ENCODE measurements at places on chromosomes 12 and 14. TPM values are rescaled to one million over a fixed set of nuclear protein-coding genes. Genes with fewer than 3 reads are reported as not detected.

The ASCL1 gene
- 0.34 TPM for total RNA-seq

The CCDC196 gene
- total RNA-seq = not detected

The IFNG-AS1 gene
- not detected for total RNA-seq

- H3K27ac ChIP-seq = peak overlapping the region; percentile 68
- H3K36me3 ChIP-seq = no peaks in the 10 kb centered on the region
- DNase-seq = no peak
- H3K4me3 ChIP-seq = no peak overlapping the region
- H3K27me3 ChIP-seq = no peaks in the 10 kb centered on the region
Measured at GRCh38 chr14:60636879-60637478, 12.3 kb downstream of the SIX1 start.

GRCh38 chr14:106490442-106490841 is 964.1 kb downstream of the TMEM121 start:
- H3K27me3 ChIP-seq = no peaks in the 10 kb centered on the region
- no peaks in the 10 kb centered on the region for H3K4me1 ChIP-seq
- no peak overlapping the region for H3K4me3 ChIP-seq
- no peaks in the 10 kb centered on the region for H3K36me3 ChIP-seq
- no peak for DNase-seq

DNA sequence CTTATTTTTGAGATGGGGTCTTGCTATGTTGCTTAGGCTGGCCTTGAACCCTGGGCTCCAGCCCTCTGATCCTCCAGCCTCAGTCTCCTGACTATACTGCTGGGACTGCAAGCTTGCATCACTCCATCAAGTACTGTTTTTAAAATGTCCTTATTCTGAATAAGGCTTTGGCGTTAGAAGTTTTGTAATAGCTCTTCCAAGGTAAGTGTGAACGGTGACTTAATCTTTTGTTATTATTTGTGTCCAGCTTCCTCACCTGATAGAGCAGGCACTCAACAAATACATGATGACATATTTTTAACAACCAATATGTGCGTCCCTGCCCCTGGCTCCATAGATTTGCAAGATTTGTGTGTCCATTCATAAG is 1.4 kb downstream of the C1RL start:
- peak overlapping the region; percentile 77 for H3K27ac ChIP-seq
- no peak for DNase-seq
- H3K27me3 ChIP-seq = no peaks in the 10 kb centered on the region

DNA sequence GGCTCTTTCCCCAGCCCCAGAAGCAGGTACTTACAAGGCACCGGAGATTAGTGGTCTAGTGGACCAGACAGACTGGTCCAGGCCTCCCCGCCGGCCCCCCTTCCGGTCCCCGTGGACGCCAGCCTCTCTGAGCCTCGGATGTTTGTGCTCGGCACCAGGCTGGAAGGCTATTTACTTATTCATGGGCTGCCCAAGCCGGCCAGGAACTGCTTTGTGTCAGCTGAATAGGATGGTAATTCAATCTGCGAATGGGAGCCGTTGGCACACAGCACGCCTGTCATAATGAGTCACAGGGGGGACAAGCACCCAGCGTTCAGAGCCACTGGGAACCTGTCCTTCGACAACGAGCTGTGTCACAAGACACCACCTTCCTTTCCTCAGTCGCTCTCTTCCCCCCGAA is 82.3 kb downstream of the RIMBP2 start:
- no peaks in the 10 kb centered on the region for H3K36me3 ChIP-seq
- peak; percentile 77 for DNase-seq
- H3K4me3 ChIP-seq = no peak overlapping the region
- H3K27ac ChIP-seq = no peak overlapping the region
- H3K27me3 ChIP-seq = no peaks in the 10 kb centered on the region

- no peak overlapping the region for H3K27ac ChIP-seq
- H3K27me3 ChIP-seq = no peaks in the 10 kb centered on the region
- H3K4me3 ChIP-seq = no peak overlapping the region
- H3K36me3 ChIP-seq = no peaks in the 10 kb centered on the region
- DNase-seq = no peak
- H3K4me1 ChIP-seq = no peaks in the 10 kb centered on the region
Measured at GRCh38 chr12:30136696-30137095, 353.0 kb upstream of the TMTC1 start.

- no peaks in the 10 kb centered on the region for H3K4me1 ChIP-seq
- no peaks in the 10 kb centered on the region for H3K27me3 ChIP-seq
- H3K4me3 ChIP-seq = no peak overlapping the region
- no peak for DNase-seq
Measured at GRCh38 chr12:3035815-3036702, 41.1 kb upstream of the TSPAN9 start.

- H3K4me1 ChIP-seq = no peaks in the 10 kb centered on the region
- no peaks in the 10 kb centered on the region for H3K36me3 ChIP-seq
- no peaks in the 10 kb centered on the region for H3K27me3 ChIP-seq
- H3K4me3 ChIP-seq = no peak overlapping the region
Measured at GRCh38 chr14:97723351-97723750, 926.2 kb downstream of the VRK1 start.

GRCh38 chr12:133130808-133131128 is 341 bp downstream of the ZNF10 start:
- peak overlapping the region; percentile 85 for H3K4me3 ChIP-seq
- H3K4me1 ChIP-seq = no peaks in the 10 kb centered on the region
- no peaks in the 10 kb centered on the region for H3K36me3 ChIP-seq
- DNase-seq = peak; percentile 20
- H3K27ac ChIP-seq = peak overlapping the region; percentile 95

DNA sequence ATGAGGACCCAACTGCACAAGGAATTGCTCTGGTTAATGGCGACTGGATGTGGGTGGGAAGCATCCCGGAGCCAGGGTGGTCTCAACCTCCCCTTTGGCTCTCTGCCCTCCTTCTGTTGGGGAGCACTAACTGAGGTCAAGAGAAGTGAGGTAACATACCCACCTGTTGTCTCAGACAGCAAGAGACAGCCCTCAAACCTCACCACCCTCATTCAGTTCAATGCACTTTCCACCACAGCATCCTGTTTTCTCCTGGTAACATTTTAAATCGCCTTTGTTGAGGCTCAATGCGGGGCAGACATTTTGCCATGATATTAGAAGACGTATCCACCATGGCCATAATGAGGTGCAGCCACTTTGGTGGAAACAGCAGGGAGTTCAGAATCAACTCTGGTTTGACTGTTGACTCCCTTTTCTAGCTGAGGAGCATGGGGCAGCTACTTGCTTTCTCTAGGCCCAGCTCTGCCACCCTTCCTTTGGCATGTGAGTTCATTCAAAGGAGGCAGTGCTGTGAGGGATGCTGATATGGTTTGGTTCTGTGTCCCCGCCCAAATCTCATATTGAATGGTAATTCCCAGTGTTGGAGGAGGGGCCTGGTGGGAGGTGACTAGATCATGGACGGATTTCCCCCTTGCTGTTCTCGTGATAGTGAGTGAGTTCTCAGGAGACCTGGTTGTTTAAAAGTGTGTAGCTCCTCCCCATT is 338.6 kb downstream of the PCNX1 start:
- no peaks in the 10 kb centered on the region for H3K27me3 ChIP-seq
- no peak for DNase-seq
- H3K27ac ChIP-seq = no peak overlapping the region
- no peaks in the 10 kb centered on the region for H3K36me3 ChIP-seq
- H3K4me3 ChIP-seq = no peak overlapping the region

Data from prostate gland (tissue), 2 donors.